Left ventricle myocardium superior (tissue), 1 donor: ENCODE measurements at places on chromosomes 12 and 14.

- DNase-seq = no peak
Measured at GRCh38 chr14:60760644-60761364, 26.2 kb downstream of the MNAT1 start.

- no peak for DNase-seq
Measured at GRCh38 chr14:93006567-93007051, 83.7 kb downstream of the CHGA start.

- no peak for DNase-seq
Measured at GRCh38 chr14:31419179-31419966, 977 bp downstream of the HEATR5A start.

GRCh38 chr14:52961060-52961639 lies 10.3 kb upstream of the FERMT2 start:
- DNase-seq = peak; percentile 29

DNA sequence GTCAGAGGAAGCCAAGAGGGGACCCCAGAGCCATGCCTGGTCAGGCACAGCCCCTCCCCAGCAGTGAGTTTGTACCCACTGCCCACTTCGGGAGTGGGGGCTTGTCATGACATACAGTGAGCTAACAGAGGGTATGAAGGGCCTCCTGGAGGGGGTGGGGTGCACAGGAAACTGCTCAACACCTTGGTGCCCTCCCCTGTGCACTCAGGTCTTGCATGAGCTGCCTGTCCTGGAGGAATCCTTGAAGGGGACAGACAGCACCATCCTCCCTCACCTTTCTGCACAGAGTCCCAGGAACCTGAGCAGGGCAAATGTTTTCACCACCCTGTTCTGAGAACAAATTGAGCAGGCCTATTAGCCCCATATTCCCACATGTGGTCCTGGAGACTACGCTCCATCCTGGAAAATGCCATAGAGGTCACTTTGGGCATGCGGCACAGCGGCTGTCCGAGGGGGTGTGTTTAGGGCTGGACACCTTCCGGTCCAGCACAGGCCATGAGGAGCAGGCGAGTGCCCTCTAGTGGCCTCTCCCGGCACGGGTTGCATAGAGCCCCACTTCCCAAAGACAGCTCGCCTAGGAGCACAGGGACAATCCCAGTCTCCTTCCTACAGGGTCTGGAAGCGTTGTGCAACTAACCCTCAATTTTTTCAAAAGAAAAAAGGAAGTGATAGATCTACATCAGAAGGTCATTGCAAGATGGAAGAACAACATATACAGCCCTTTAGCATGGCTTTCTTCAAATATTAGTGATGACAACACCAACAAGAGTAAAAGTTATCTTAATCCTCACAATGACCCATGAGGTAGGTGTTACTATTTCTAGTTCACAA lies 31.9 kb upstream of the ZFP36L1 start:
- DNase-seq = peak; percentile 93

- DNase-seq = no peak
Measured at GRCh38 chr14:39085933-39086332, 17.1 kb downstream of the SEC23A start.

- no peak for DNase-seq
Measured at GRCh38 chr12:76556368-76556767, 3.2 kb downstream of the OSBPL8 start.

DNA sequence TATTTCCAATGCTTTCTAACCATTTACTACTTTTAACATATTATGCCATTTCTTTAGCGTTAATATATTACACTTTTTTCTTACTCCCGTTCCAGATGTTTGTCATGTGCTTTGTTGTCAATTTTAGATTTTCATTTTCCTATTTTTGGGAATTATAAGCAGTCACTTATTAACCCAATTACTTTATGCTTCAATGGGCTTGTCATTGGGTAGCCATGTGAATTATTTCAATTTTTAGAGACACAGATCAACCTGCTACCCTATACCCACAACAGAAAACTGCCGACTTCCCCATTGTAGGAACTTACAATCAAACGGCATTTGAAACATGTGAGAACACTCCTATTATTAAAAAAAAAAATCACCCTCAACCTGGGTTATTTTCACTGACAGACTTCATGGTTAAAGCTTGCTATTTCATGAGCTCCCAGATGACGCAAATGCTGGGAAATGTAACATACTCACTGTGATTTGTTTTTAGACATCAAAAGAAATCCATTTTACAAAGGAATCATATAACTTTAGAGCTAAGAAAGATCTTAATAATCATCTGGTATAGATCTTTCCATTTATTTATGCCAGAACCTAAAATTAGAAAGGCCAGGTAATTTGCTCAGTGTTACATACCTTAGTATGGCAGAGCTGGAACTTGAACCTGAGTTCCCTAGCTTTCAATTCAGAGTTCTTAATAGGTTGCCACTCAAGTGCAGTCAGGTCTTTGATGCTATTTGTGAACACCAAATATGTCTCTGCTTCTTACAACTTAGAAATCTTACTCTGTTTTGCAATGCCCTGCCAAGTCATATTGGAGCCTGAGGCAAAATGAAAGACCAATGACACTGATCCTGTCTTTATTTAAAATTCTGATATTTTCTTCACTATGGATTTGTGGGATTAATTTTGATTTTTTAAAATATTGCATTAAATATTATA lies 340.4 kb downstream of the RAD51B start:
- no peak for DNase-seq

- peak; percentile 75 for DNase-seq
Measured at GRCh38 chr14:73269729-73270531, 32.6 kb downstream of the PAPLN start.

DNA sequence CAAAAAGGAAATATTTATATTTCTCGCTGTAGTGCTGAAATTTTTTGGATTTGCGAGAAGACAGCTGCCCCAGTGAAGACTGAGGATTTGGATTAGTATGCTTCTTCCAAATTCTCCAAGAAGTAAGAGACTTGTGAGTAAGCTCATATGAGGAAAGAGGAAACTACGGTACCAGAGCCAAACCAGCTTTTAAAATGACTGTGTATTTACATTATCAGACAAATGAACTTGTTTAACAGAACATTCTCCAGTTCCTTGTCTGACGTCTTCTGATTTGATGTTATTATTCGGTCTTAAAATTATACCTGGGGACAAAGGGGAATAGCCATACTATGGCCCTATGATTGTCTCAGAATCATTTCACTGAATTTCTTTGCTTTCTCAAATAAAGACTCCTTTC lies 8.0 kb downstream of the CLEC12B start:
- no peak for DNase-seq

DNA sequence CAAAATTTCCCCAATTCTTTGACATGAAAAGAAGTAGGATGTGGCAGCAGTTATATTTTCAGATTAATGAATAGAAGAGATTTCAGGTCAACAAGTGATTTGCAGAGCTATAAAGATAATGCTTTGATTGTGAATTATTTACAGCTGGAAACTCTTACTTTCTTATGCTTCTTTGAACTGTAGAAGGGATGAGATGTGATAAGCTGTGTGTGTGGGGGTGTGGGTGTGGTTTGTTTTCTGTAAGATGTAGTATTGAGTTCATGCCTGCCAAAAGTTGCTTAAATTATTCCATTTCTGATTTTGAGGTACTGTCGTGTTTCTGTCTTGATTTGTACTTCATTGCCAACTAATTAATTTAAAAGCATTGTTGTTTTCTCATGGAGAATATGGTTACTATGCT lies 22.7 kb downstream of the AEBP2 start:
- no peak for DNase-seq

DNA sequence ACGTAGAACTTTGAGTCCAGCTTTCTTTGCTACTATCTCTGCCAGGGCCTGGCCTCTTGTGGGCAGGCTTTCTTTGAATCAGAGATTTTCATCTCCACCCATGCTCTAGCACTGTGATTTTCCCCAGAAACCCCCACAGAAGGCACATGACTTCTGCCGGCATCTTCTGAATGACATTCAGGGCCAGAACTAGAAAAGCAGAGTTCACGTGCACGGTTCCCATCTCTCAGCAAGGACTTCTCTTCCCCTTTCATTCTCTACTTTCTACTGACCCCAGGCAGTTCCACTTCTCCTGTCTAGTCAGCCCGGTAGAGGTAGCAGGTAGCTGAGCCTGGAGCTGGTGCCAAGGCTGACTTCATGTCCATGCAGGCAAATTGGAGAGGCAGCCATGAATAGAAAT lies 26.9 kb downstream of the BATF start:
- no peak for DNase-seq

DNA sequence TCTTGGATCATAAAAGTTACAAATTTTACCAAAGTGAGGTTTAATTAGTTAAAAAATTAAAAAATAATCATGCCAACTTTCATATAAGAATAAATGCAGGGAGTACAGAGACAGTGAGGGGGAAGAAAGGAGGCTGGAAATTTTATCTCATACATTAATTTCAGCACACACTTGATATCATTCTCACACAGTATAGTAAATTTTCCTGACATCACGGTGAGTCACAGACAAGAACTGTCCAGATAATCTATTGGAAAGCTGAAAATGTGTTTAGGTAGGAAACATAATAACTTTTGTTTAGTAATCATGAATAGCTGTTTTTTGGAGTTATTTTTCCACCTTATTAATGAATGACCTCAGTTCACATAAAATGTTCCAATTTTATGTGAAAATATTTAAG lies 1204.8 kb downstream of the GALC start:
- DNase-seq = no peak

DNA sequence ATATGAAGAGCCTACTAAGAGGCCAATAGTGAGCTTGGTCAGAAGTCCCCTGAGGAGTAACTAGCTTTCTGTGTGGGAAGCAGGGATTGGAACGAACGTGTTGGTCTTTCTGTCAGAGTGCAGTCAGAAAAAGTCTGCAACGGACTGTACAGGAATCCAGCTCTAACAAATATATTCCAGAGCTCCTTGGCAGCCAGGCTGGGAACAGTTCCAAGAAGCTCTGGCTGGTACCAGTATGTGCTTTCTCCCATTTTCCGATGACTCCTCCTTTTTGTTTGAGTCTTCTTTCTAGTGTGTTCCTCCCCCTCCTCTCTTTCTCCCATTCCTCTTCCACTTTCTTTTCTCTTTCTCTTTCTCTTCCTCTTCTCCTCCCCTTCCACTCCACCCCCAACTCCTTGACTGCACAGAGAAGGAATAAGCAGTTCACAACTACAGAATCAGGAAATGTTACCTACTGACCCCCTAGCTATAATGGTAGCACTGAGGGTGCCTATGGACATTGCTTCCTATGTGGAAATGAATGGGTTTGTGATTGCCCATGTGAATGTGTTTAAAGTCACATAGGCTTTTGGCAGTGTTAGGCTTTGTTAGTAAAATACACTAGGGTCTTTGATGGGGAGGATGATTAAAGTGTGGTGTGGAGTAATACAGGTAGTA lies 59.9 kb downstream of the TTLL5 start:
- DNase-seq = peak; percentile 75

DNA sequence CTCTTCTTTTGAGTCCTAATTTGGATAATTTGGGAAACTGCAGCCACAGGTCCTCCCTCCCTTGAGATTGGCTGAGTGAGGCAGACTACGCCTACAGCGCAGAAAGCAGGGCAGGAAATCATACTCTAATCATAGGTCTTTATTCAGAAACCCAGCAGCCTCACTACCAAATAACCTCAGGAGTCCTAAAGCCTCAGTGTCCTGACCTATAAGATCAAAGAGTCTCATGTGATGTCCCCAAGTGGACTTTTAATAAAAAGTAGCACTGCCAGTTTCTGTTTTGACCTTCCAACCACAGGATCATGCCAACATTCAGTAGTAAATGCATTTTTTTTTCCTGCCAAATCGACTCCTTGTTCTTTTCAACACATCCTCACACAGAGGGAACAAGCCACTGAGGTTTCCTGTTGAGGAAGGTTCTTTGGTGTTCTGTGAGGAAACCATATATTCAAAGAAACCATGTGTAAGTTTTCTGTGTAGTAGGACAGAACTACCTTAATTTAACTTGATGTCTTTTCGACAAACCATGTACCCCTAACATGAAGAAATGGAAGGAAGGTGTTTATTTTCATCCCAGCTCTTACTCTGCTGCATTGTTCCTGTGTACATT lies 72.2 kb downstream of the VCPKMT start:
- no peak for DNase-seq

- no peak for DNase-seq
Measured at GRCh38 chr14:44162197-44162596, 344.9 kb downstream of the FSCB start.

DNA sequence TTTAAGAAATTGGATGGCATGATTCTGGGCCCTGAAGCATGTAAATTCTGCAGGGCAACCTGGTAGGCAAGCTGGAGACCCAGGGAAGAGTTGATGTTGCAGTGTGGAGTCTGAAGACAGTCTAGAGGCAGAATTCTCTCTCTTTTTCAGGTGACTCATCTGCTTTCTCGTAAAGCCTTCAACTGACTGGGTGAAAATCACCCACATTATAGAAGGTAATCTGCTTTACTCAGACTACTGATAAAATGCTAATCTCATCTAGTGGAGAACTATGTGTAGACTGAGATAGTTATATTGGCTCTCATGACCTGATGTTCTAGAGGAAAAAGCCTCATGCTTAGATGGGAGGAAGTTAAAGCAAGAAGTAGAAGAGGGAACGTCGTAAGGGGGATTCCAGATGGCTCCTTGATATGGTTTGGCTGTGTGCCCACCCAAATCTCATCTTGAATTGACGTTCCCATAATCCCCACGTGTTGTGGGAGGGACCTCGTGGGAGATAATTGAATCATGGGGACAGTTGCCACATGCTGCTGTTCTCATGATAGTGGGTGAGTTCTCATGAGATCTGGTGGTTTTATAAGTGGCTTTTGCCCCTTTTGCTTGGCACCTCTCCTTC lies 723.8 kb downstream of the BCL11B start:
- no peak for DNase-seq

DNA sequence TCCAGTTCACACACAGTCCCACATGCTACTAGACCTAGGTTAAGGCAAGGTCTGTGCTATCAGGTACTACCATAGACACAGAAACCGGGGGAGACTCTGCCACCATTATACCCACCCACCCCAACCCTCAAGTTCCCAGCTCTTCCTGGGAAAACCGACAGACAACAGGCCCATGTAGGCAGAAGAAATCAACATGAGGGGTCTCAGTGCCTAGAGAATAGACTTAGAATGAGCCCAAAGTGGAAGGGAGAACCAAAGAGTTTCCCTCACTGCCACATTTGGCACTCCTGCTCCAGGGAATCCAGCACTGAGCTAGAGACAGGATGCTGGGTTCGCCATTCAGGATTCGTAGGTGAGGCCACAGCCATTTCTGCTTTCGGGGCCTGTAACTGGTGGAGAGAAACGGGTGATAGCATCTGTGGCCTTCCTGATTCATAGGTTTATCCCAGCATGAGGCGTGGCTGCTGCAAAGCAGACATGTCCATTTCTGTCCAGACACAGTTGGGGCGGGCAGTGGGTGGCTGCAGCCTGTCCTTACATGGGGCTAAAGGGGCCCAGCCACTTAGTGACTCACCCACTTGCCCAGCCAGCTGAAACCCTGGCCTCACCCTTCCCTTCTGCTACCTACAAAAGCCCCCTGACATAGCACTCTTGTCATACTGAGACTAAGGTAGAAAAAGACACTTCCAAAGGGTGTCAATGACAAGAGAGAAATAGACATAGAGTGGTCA lies 69.4 kb downstream of the IRF2BPL start:
- no peak for DNase-seq

DNA sequence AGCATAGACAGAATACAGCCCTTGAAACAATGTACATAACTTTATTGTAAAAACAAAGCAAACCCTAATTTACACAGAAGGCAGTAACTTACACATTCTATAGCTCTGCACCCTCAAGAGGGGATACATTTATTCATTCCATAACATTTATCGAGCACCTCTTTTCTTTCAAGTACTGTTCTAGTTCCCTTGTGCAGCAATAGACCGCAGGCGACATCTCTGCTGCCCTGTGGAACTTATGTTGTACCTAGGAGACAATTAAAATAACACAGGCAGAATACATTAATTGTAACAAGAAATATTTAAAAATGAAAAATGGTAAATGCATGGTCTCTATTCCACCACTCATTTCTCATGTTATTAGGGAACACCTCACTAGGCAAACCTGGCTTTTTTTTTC lies 1.4 kb upstream of the ARHGDIB start:
- DNase-seq = no peak

- DNase-seq = no peak
Measured at GRCh38 chr14:98949051-98949450, 322.9 kb downstream of the BCL11B start.
